T follicular helper cell (primary cell): ENCODE measurements at places on chromosomes 12 and 14.

DNA sequence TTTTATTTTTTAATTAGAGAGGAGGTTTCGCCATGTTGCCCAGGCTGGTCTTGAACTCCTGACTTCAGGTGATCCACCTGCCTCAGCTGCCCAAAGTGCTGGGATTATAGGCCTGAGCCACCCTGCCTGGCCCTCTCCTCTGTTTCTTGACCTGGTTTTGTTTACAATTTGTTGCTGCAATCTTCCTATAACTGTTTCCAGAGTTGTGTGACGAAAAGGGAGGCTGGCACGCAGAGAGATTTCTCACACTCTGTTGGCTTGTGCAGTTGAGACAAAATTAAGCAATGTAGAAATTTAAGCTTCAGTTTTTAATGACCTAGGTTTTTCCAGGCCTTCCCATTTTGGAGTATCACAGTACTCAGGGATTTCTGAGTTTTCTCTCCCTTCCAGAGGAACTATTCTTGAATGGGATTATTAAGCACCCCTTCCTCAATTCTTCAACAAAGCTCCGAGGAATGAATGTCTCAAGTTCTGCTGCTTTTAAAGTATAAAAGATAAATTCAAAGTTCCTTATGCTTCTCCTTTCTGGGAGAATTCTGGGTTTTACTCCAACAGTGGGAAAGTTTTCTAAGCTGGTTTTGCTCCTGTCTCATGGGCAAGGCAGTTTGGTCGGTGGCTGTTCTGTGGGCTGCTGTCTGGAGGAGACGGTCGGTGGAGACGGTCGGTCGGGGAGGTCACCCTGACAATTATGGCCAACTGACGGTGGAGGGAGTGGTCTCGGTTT lies 20.4 kb upstream of the FOS start:
- no peak for DNase-seq

DNA sequence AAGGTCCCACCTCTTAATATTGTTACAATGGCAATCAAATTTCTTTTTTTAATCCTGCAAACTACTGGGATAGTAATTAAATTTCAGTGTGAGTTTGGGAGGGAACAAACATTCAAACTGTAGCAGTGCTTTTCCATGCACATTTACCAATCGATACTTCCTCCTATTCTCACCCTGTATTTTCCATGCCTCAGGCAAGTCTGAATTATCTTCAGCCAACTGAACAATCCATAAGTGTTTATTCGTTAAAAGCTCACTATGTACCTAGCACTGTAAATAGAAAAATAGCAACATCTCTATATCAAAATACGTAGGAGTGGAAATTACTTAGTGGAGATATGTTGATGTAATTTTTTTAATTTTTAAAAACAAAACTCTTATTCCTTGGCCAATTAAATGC lies 43.5 kb downstream of the CCDC177 start:
- DNase-seq: no peak

DNA sequence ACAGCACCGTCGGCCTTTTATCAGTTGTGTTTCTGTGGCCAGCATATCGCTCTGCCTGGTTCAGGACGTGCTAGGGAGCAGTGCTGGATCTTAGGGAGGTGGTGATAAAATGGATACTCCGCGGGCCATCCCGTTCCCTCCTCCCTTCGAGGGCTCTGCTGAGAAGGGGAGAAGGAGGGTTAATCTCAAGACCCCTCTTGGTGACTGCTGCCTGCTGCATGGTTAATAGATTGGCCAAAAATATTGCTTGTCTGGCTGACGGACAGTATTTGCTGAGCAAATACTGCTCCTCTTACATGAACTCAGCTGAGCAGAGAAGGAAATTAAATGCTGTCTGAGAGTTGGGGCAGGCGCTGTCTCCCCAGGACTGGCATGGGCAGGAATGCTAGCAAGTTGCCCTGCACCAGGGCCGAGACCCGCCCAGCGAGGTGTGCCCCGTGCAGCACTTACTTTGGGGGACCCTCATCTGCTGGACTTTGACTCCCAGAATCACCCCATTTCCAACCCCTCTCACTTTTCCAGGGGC lies 1.2 kb downstream of the FBRSL1 start:
- no peak for DNase-seq

DNA sequence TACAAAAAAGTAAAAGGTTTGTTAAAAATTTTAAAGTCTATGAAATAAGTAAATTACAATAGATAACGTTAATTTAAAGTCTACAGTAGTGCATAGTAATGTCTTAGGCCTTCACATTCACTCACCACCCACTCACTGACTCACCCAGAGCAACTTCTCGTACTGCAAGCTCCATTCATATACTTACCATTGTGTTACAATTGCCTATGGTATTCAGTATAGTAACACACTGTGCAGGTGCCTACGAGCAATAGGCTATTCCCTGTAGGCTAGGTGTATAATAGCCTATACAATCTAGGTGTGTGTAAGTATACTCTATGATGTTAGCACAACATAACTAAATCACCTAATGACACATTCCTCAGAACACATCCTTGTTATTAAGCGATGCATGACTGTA lies 435.3 kb upstream of the TMTC1 start:
- no peak for DNase-seq

- DNase-seq: no peak
Measured at GRCh38 chr14:68632054-68632895, 160.6 kb downstream of the ZFP36L1 start.

- DNase-seq: no peak
Measured at GRCh38 chr12:111152561-111152960, 216.3 kb downstream of the PHETA1 start.

DNA sequence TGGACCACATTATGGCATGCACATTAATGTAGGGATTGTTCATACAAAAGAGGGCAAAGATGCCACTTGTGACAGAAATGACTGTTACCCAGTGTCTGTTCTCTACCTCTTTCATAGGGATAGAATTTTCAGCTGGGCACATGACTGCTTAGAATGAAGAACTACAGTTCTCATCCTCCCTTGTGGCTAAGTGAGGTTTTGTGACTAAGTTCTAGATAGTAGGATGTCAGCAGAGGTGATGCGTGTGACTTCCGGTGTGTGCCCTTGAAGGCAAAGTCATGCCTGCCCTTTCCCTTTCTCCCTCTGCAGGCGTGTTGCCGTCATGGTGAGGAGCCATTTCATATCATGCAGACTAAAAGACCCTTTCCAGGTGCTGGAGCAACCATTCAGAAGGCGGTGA lies 99.3 kb downstream of the CACNA1C start:
- no peak for DNase-seq

GRCh38 chr12:90922145-90922627 lies 32.8 kb downstream of the CCER1 start:
- DNase-seq: no peak

- DNase-seq: no peak
Measured at GRCh38 chr14:88422919-88423650, 37.6 kb downstream of the SPATA7 start.

GRCh38 chr12:47843226-47843980 lies 23.7 kb upstream of the HDAC7 start:
- DNase-seq: no peak

- no peak for DNase-seq
Measured at GRCh38 chr12:111174251-111174960, 194.5 kb downstream of the PHETA1 start.

DNA sequence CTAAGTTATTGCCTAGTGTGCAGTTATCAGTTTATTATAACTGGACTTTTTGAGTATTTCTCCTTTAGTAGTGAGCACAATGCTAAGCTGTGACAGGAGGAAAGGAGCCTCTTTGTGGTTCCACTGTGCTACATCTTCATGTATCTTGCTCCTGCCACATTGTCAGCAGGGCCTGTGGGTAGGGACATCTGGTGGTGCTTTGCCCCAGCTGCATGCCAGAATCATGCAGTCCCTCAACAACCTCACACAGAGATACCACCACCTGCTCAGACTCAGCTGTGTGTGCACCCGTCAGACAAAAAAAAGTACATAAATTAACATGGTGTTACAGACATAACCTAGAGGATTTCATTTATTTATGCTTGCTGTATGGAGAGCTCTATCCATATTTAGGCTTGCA lies 51.1 kb downstream of the MIS18BP1 start:
- no peak for DNase-seq

DNA sequence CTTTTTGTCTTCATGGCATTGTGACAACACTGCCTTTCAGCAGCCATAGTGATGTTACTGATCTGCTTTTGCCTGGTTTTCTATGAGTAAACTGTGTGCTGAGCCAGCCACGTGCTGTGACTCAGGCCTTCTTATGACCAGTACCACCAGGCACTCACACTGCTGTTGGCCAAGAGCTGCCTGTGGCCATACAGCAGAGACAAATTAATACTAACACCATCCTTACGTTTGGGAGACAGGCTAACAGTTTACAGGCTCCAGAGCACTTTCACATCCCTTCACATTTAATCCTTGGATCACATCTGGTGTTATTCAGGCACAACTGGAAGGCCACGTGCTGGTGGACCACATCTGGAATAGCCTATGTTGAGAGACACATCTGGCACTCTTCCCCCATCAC lies 377.9 kb downstream of the CCDC91 start:
- DNase-seq: no peak

GRCh38 chr12:97461553-97461952 lies 1.1 kb upstream of the RMST start:
- no peak for DNase-seq

DNA sequence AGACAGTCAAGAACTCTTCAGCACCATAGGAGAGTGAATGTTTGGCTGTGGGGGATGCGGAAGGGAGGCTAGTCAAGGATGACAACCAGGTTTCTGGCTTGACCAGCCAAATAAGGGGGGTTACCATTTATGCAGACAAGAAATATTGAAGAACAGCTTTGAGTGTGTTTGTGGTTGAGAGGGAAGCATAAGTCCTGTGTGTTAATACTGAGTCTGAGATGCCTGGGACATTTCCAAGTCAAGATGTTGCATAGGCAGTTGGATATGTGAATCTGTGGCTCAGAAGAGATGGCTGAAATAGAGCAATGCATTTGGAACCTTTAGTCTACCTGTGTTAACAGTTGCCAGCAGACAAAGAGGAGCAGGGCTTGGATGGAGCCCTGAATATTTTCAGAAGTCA lies 66.1 kb downstream of the ANO6 start:
- no peak for DNase-seq

- DNase-seq: no peak
Measured at GRCh38 chr14:75910048-75910447, 71.7 kb downstream of the TGFB3 start.

DNA sequence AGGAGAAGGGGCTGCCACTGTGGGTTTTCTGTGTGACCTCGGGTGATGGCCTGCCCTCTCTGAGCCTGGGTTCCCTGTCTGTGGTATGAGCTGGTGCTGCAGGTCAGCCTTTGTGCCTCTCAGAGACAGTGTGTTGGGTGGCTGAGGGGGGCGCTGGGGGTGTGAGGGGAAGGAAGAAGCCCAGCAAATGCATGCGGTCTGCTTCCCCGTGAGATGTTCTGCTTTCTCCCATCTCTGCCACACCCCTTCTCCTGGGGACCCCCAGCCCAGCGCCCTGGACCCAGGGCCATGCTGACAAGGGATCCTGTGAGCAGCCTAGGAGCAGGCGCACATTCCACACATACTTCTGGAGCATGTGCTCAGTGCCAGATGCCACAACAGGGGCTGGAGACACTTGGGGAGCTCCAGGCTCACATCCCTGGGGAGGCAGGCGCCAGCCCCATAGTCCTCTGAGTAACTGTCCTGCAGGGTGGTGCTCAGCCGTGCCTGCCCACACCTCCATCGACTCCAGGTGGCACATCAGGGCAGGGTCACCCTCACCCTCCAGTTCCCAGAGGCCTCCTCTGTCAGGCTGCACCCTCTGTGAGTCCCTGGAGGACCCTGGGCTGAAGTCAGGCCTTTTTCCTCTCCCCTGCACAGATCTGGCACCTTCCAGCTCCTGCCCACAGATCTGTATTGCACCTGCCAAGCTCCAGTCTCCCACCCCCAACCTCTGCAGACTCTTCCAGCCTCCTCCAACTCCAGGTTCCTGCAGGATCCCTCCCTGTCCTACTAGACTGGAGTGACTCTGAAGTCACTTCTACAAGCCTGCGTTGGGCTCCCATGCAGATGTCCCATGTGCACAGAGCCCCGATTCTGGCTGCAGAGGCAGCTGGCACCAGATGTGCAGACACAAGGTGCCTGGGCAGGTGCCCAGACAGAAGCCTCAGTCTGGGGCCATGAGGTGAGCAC lies 205.6 kb downstream of the KIF26A start:
- no peak for DNase-seq

DNA sequence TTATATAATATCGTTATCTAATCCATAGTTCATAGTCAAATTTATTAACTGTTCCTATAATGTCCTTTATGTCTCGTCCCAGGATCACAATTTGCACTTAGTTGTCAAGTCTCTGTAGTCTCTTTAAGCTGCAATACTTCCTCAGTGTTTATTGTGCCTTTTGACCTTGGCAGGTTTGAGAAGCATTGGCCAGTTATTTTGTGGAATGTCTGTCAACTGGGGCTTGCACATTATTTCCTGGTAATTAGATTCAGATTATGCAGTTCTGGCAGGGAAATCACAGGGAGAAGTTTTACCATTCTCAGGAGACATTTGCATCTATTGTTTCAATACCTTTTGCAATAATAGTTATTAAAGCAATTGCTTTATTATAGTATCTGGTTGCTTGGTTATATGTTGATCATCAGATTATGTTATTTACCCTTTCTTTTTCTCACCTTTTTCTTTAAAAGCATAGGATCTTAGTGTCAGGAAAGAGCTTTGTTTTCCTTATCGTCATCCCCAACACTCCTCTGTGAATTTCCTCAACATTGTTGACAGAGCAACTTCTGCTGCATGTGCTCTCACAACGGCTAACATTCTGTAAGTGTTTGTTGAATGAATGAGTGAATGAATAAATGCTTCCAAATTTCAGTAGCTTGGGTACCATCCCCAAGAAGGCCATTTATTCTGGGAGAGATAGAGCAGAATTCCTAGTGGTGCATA lies 3.7 kb upstream of the ART4 start:
- no peak for DNase-seq

DNA sequence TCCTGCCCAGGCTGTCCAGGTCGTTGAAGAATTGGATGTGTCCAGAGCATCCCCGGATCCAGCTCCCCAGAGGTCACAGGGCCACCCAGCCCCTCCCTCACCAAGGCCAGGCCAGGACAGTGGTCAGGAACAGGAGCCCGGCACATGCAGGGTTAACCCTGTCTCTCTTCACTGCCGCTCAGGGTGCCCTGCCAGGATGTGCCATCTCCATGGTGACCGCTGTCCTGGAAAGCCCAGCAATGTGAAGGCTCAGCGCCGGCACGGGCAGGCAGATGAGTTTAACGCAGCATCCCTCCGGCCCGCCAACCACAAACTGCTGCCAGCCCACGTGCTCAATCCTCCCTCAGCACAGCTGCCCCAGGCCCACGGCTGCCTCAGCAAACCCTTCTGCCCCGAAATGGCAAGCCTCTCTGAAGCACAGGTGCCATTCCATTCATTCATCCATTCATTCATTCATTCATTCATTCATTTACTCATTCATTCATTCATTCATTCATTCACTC lies 4.4 kb downstream of the TMEM179 start:
- no peak for DNase-seq

- DNase-seq: no peak
Measured at GRCh38 chr12:122867691-122868461, 28.0 kb downstream of the VPS37B start.

GRCh38 chr14:55470025-55470424 lies 29.6 kb upstream of the TBPL2 start:
- no peak for DNase-seq

DNA sequence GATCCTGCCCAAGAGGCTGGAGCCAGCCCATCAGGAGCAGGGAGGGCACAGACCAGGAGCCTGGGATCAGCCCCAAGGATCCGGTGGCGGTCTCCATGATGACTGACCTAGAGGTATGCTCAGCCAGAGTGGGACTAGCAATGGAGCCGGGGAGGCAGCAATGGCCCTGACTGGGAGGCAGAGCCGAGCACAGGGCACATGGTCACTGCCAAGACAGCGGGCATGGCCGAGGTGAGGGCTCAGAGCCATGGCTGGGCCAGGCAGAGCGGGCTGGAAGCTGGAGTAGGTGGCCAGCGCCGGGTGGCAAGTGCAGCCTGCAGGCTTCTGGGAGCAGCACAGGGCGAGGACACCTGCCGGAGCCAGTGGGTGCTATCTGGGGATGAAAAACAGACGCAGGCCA lies 259.3 kb downstream of the BCL11B start:
- DNase-seq: no peak
